ENCODE measurements at places on chromosomes 4 and X. TPM values are rescaled to one million over a fixed set of nuclear protein-coding genes. Genes with fewer than 3 reads are reported as not detected.

FAM47A gene
- polyA plus RNA-seq, result not detected

- peaks cover 6% of the 10 kb centered on the region for H3K4me1 ChIP-seq
- no peak overlapping the region for H3K27ac ChIP-seq
These were observed 387.2 kb downstream of the PCDH7 start for GRCh38 chr4:31107362-31107761.

DNA sequence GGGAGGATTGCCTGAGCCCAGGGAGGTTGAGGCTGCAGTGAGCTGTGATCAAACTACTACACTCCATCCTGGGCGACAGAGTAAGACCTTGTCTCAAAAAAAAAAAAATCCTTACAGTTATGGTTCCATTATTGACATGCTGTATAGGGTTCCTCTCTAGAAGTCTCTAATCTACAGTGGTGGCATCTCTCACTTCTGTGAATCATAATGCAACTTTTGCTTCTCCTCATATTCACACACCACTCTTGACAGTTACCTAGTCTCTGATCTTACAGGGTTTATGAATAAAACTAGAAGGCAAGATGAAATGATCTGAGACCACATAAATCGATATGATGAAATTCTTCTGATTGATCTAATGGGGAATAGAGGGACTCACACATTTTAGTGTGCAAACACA, 40.6 kb downstream of the DOCK11 start:
- H3K4me1 ChIP-seq, result no peaks in the 10 kb centered on the region
- no peaks in the 10 kb centered on the region for H3K27me3 ChIP-seq
- H3K27ac ChIP-seq, result peak overlapping the region; percentile 63
- H3K4me3 ChIP-seq, result no peak overlapping the region
- DNase-seq, result no peak

BEX3 gene
- polyA plus RNA-seq, result 392 TPM
